Upper lobe of right lung (tissue), 1 donor: ENCODE measurements at places on chromosomes 3 and 15. TPM values are rescaled to one million over a fixed set of nuclear protein-coding genes. Genes with fewer than 3 reads are reported as not detected.

The TSC22D2 gene
- total RNA-seq = 29.2 TPM

- DNase-seq = no peak
Measured at GRCh38 chr3:13051066-13051465, 22.2 kb downstream of the IQSEC1 start.

DNA sequence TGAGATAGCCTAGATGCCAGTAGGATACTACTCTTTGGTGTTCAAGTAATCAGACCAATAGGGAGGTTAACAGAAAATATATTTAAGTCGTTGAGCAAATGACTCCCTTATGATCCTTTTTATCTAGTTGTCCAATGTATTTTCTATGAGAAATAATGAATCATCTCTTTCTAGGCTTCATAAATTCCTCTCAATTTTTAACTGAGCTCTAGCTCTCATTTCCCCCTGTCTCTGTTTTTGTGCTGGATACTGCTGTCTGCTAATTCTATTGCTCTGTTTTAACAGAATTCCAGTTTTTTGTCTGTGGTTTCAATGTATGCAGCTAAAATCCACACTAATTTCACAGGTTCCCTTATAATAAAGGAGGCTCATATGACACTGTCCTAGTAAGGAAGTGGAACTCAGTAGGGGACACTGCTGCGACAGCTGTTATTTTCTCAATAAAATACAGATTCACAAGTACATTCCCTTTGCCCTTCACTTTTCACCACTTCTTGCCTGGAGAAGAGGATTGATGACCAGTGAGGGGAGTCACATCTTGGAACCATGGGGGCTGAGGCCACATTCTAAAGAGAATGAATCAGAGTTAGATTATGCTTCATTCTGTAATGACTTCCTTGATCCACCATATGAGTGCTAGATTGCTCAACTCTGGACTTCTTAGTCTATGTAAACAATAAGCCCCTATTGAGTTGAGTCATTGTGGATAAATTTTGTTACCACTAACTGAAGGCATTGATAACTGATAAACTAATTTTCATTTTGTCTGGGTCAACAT lies 558.7 kb upstream of the KCNMB2 start:
- DNase-seq = no peak

The MAPKAPK3 gene
- total RNA-seq = 60.8 TPM

DNA sequence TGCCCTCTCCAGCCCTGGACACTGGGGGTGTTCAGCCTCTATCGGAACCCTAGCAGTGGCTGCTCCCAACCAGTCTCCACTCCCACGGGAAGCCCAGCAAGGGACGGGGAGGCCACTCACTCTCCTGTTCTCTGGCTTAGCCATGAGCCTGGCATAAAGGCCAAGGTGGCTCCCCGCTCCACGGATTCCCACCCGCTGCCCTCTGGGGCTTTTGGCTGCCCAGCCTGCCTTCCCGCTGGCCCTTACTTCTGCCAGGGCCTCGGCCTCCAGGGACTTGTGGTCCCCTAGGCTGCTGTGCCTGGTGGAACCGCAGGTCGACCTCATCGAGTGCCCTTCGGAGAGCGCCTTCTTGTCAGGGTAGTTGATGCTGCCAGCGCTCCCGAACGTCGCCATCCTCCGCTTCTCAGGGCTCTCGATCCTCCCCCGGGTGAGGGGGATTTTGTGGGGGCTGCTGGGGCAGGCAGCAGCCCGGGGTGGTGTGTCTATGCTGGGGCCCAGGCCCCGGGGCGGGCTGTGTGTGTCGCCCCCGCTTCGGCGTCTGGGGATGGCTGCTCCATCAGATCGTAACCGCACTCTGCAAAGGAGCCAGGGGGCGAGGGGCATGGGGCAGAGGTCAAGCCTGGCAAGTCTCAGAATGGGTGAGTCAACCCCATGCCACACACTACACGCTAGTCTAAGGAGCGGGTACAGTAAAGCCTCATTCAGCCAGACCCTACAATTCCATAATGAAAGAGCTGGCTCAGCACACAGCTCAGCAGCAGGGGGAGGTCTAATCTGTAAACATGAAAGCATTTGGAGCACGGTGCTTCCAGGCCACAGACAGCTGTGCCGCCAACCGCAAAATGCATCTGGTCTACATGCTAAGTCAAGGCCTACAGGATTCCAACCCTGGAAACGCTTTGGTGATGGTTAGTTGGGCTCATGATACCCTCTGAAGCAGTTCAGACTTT lies 27.3 kb upstream of the RAD18 start:
- DNase-seq = no peak

The SNRPN gene
- 91.1 TPM for total RNA-seq

The LMLN gene
- 7.3 TPM for total RNA-seq

DNA sequence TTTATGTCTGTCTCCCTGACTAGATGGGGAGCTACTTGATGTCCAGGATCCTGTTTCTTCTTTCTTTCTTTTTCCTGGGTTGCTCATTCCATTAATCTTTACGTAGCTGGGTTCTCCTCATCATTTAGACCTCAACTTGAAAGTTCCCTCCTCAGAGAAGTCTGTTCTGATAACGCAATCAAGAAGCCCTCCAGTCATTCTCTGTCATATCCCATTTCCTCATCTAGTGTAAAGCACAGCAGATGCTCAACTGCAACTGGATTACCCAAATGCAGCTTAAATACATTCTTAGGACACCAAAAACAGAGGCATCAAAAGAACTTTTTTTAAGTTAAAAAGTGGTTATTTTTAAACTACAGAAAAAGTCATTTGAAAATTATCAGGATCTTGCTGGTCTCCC lies 51.7 kb upstream of the ST3GAL6 start:
- DNase-seq = no peak

The SEMA6D gene
- total RNA-seq = 8.0 TPM

- DNase-seq = no peak
Measured at GRCh38 chr15:66919421-66919820, 146.0 kb upstream of the SMAD3 start.

- DNase-seq = peak; percentile 61
Measured at GRCh38 chr15:28122038-28122949, 23.2 kb upstream of the OCA2 start.

GRCh38 chr3:9499455-9500107 lies 54.0 kb downstream of the LHFPL4 start:
- no peak for DNase-seq

- DNase-seq = no peak
Measured at GRCh38 chr3:31946484-31947081, 34.5 kb downstream of the OSBPL10 start.

DNA sequence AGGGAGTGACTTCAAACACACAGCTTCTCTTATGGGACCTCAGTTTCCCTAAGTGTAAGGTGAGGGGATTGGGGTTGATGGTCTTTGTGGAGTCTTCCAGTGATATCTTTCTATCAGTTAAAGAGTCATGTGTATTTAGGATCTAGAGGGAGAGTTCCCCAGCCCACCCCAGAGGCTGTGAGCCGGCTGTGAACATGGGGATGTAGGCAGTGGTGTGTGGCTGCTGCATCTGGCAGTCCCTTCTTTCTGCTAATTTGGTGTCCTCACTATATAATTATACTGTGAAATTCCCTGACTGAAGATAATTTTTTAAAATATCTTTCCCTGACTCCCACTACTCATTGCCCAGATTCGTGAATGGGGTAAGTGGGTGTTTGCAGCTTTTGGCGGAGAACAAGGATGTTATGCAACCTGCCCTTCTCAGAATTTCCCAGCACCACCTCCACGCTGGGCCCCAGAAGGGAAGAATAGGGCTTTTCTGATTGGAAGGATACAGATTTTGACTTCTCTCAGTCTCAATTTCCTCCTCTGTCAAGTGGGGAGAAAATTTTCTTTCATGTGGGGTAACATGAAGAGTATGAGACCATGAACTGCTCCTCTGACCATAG lies 79.0 kb upstream of the RASGRF1 start:
- DNase-seq = no peak

The CHDH gene
- total RNA-seq = 10.9 TPM

The CLDN18 gene
- total RNA-seq = 197 TPM

The MAPK6 gene
- total RNA-seq = 20.9 TPM

DNA sequence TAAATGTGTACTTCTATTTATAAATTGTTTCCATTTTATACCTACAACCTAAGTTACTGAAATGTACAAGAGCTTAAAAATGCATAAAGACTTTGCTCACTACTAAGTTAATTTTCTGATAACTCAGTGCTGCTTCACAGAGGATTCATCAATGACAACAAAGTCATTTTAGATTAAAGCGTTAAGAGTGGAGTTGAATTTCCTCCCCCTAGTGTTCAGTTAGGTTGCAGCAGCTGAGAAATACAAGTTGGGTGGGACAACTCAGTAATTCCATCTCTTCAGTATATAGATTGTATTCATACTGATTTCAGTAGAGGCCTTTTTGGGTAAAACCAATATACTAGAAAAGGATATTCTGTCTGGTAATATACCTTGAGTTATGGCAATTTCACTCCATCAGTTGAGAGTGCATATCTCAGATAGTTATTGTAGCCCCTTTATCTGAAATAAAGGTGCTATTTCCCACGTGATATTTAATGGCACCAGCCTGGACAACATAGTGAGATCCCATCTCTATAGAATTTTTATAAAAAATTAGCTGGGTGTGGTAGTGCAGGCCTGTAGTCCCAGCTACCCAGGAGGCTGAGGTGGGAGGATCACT lies 6.9 kb upstream of the RPL35A start:
- no peak for DNase-seq

- DNase-seq = no peak
Measured at GRCh38 chr15:40002295-40002694, 36.7 kb downstream of the SRP14 start.
